ENCODE measurements at places on chromosomes 7 and 10.

DNA sequence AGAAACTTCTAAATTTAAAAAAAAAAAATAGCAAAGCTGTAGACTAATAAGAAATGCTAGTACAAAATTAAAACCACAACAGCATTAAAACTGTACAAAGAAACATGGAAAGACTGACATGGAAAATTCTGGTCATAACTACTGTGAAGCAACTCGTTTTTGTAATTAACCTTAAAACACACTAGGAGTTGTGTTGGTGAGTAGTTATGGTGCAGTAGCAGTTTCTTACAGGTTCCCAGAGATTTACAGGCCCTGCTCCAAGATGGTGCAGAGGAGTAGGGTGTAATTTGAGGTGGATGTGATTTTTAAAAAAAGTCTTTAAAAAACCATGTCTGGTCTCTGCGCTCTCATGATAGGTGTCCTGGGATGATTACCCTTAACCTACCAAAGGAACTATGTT lies 31.0 kb downstream of the TNKS2 start:
- DNase-seq = no peak

DNA sequence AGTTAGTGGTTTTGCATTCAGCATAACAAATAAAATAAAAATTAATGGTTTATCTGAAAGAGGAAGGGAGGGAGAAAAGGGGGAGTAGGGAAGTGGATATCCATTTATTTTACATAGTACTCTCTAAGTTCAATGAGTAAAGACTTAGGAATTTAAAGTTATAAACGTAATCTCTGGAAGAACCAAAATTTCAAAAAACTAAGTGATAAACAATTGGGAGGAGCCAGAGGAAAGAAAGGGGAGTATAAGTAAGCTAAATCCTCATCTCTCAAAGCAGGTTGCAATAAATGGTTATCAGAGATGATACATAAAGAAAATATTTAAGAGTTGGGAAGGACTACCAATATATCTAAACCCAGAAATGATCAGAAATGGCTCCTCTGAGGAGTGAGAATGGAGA lies 46.4 kb downstream of the ANK3 start:
- no peak for DNase-seq

GRCh38 chr7:120039138-120039537 lies 233.8 kb upstream of the KCND2 start:
- no peak for DNase-seq

GRCh38 chr7:1176891-1177373 lies 16.9 kb upstream of the ZFAND2A start:
- peak; percentile 44 for DNase-seq

GRCh38 chr7:124698964-124699363 lies 66.6 kb downstream of the GPR37 start:
- no peak for DNase-seq

DNA sequence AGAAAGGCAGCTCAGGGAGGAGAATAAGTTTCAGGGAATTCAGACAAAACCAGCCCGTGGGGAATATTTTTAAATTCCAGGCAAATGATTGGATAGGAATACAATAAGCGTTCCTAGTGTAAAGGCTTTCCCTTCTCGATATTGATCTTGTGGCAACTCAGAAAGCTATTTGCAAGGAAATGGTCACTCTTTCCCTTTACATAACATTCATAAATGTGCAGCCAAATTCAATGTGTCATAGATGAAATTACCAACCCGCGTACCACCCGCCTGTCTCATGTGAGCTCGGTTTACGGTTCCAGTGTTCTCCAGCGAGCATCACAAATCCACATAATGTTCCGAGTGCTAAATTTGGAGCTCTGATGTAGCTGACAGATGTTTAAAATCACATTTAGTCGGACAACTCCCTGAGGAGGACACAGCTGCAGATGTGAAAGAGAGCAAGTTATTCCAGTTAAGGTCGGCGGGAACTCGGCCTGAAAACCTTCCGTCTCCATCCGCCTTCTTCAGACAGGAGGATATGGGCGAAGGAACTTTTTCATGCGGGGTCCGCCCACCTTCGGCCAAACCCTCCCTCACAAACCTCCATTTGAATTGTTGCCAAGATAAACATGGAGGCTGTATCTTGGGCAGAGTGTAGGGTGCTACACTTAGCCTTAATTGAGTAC lies 327.0 kb downstream of the RNLS start:
- no peak for DNase-seq

GRCh38 chr7:129917934-129918333 lies 34.8 kb downstream of the UBE2H start:
- DNase-seq = no peak

Data from DMS 273 treated with DMSO at 0.1 percent for 48 hours (cell line).